ENCODE measurements at places on chromosomes 7 and 10.

DNA sequence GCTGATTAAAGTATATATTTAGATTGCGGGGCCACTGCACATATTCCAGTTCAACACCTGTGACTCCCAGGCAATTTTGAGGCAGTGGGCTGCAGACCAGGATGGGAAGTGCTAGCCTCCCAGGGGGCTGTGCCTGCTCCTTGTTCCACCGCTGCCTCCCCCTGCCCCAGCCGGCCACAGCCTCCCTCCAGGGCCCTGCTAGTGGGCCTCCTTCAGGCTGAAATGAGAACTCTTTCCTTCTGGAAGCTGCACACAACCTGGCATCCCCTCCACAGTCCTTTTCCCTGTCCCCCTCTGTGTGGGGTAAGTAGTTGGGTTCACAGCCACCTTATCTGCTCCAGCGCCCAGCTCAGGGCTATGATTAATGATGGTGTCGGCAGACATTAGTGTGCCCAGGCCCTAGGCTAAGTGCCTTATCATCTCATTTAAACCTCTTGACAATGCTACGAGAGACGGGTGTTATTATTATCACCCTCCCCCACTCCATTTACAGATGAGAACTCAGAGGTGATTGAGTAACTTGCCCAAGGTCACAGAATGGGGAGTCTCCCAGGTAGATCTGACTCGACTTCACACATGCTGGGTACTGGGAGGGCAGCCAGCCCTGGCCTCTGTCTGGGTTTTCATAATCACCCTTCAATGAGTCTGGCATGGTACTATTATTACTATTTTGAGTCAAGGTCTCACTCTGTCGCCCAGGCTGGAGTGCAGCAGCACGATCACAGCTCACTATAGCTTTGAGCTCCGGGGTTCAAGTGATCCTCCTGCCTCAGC is 10.8 kb upstream of the SFRP5 start:
- DNase-seq: peak; percentile 35

- DNase-seq: no peak
Observed at GRCh38 chr7:95469848-95470247, 15.9 kb upstream of the ASB4 start.

DNA sequence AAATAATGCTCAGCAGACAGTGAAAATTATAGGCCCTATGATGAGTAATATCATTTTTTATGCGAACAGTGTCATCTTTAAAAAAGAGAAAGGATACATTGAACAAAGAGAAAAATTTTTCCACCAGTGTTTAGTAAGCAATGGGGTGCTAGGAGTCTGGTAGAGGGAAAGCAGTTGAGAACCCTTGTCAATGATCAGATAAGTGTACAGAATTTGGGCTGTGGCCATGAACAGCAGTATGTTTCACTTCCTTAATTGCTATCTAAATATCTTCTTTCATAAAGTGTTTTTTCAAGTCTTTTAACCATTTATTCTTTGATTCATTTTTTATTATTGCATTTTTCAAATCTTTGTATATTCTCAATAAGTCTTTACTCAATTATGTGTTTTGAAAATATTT is 750.7 kb upstream of the KCND2 start:
- no peak for DNase-seq

GRCh38 chr10:113648478-113648877 is 15.4 kb downstream of the NRAP start:
- peak; percentile 16 for DNase-seq

DNA sequence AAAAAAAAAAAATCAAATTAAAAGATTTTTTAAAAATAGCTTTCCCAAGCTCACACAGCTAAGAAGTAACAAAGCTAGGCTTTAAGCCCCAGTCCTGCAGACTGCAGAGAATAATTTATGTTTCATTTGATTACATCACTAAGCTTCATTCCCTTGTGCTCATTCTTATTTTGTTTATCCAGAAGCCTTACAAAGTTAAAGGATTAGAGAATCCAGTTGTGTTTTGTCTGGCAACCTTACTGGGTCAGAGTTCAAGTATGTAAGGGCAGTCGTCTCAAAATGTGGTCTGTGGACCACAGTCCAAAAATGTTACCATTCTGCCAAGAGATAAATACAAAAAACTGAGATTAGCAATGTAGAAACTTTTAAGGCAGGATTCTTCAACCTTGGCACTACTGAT is 32.1 kb upstream of the EZH2 start:
- DNase-seq: peak; percentile 16

- no peak for DNase-seq
Observed at GRCh38 chr10:3081383-3081981, 14.1 kb downstream of the PFKP start.

Data from NCI-H226 (cell line).